ENCODE measurements at places on chromosomes 3 and 15.
A peak's percentile ranks its signal among the peaks of the same experiment; 100 is the strongest.

- no peak for DNase-seq
- no peaks in the 10 kb centered on the region for H3K4me1 ChIP-seq
- H3K27me3 ChIP-seq = no peaks in the 10 kb centered on the region
- H3K36me3 ChIP-seq = no peaks in the 10 kb centered on the region
Measured at GRCh38 chr3:177960722-177961121, 575.5 kb upstream of the KCNMB2 start.

DNA sequence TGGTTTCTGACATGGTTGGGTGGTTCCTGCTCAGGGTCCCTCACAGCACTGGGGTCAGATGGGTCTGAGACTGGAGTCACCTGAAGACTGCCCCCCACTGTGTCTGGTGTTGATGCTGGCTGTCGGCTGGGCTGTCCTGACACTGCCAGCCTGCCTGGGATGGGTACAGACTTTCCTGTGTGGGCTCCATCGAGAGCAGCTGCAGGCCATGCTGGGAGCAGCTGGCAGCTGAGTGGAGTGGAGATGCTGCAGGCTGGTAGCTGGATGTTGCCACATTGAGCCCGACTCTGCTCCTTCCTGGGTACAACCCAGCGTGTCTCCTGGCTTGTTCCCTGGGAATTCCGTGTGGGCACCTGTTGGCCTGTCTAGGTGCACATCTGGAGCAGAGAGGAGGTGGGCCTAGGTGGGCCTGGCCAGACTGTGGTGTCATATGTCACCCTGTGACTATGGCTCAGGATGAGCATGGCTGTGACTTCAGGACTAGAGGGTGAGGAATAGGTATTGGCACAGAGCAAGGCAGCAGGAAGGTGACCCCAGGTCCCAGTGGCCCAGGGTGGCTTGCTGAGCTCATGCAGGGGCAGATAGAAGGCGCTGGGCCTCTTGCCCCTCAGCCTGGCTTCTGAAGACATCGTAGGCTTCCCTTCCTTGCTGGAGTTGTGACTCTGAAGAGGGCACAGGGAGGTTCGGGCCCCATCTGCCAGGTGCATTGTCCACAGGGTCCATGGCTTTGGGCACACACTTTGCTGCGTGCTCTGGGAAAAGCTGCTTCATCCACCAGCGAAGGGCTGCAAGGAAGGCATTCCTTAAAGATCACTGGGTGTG is 40.0 kb upstream of the PRR23E start:
- H3K27ac ChIP-seq = no peak overlapping the region
- no peaks in the 10 kb centered on the region for H3K27me3 ChIP-seq
- DNase-seq = no peak

DNA sequence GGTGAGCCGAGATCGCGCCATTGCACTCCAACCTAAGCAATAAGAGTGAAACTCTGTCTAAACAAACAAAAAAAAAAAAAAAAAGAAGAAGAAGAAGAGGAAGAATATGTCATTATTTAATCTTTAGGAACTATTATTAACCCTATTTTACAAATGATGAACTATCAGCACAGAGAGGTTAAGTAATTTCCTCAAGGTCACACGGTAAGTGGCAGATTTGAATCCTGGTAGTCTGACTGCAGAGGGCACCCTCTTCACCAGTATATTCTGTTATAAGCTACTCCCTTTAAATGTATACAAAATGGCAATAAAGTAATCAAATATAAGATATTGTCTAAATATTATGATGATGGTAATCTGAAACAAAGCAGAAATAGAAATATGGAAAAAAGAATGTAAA is 77.4 kb upstream of the HERC1 start:
- H3K4me3 ChIP-seq = no peak overlapping the region
- H3K27ac ChIP-seq = peak overlapping the region; percentile 4
- H3K4me1 ChIP-seq = peaks cover 32% of the 10 kb centered on the region
- H3K36me3 ChIP-seq = peaks cover 5% of the 10 kb centered on the region

- no peak overlapping the region for H3K27ac ChIP-seq
- DNase-seq = no peak
- no peaks in the 10 kb centered on the region for H3K36me3 ChIP-seq
- H3K27me3 ChIP-seq = no peaks in the 10 kb centered on the region
Measured at GRCh38 chr15:81929557-81929956, 116.3 kb downstream of the MEX3B start.

GRCh38 chr15:92385096-92385495 is 8.6 kb upstream of the ST8SIA2 start:
- no peaks in the 10 kb centered on the region for H3K27me3 ChIP-seq
- H3K4me3 ChIP-seq = no peak overlapping the region
- no peak for DNase-seq
- H3K27ac ChIP-seq = no peak overlapping the region
- H3K36me3 ChIP-seq = no peaks in the 10 kb centered on the region

DNA sequence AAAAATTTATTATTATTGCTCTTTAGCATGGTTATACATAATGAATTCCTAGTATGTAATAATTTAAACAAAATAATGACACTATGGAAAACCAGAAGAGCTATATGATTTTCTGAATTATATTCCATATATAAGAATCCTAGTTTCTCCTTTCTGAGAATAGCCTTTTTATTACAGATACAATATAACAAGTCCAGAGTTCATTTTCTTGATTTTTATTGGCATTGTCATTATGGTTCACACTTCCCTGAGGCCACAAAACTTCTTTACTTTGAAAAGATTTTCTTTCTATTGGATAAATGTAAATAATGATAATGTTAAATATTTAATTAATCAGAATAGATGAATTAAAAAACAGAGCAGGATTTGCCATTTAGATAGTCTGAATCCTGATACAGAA is 362.3 kb upstream of the BCHE start:
- no peaks in the 10 kb centered on the region for H3K27me3 ChIP-seq
- no peaks in the 10 kb centered on the region for H3K36me3 ChIP-seq
- H3K4me3 ChIP-seq = no peak overlapping the region
- no peak overlapping the region for H3K27ac ChIP-seq

DNA sequence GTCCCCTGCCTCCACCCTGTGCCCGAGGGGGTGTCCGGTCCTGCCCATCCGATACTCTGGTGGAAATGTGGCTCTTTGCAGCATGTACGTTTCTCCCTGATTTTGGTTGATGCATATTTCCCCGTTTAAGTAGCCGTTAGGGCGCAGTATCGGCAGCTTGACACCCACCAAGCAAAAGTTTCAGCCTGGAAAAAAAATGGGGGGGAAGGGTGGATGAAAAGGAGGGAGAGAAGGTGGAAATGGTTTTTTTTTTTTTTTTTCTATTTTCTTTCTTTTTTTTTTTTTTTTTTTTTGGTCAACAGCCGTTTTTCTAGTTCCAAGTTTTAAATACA is 1.3 kb downstream of the RAP2B start:
- no peaks in the 10 kb centered on the region for H3K27me3 ChIP-seq
- H3K36me3 ChIP-seq = no peaks in the 10 kb centered on the region
- H3K4me3 ChIP-seq = peak overlapping the region; percentile 49
- peak; percentile 10 for DNase-seq
- H3K4me1 ChIP-seq = peaks cover 23% of the 10 kb centered on the region

DNA sequence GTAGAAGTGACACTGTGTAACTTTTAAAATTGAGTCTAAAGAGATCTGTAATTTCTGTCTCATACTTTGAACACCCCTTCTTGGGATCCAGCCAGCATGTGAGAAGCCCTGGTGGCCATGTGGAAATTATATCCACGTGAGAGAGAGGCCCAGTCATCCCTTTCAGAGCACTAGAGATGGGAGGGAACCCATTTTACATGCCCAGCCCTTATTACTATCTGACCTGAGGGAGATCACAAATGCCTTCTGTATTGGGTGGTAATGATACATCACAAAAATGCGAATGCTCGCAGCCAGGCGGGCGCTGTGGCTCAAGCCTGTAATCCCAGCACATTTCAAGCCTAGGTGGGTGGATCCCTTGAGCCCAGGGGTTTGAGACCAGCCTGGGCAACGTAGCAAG is 27.3 kb upstream of the TRAK1 start:
- no peaks in the 10 kb centered on the region for H3K36me3 ChIP-seq
- DNase-seq = no peak
- peak overlapping the region; percentile 94 for H3K27ac ChIP-seq
- no peak overlapping the region for H3K4me3 ChIP-seq
- no peaks in the 10 kb centered on the region for H3K27me3 ChIP-seq

DNA sequence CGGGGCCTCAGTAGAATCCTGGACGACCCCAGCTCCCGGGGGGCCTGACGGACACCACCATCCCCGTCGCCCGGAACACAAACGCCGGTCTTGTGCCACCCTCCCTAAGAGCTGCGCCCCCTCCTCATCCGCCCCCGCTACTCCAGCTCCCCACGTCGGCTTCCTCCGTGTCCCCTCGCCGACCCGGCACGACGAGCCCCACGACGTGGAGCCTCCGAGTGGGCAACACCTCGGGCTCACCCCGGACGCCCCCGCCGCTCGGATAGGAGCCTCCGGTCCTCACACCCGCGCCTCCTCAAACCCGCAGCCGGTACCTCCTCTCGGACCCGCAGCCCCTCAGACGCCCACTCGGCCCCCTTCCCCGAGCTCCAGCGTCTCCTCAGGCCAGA is 525 bp downstream of the NPTN start:
- peak overlapping the region; percentile 95 for H3K4me3 ChIP-seq
- H3K27ac ChIP-seq = peak overlapping the region; percentile 95
- H3K27me3 ChIP-seq = no peaks in the 10 kb centered on the region
- no peak for DNase-seq
- H3K36me3 ChIP-seq = no peaks in the 10 kb centered on the region

DNA sequence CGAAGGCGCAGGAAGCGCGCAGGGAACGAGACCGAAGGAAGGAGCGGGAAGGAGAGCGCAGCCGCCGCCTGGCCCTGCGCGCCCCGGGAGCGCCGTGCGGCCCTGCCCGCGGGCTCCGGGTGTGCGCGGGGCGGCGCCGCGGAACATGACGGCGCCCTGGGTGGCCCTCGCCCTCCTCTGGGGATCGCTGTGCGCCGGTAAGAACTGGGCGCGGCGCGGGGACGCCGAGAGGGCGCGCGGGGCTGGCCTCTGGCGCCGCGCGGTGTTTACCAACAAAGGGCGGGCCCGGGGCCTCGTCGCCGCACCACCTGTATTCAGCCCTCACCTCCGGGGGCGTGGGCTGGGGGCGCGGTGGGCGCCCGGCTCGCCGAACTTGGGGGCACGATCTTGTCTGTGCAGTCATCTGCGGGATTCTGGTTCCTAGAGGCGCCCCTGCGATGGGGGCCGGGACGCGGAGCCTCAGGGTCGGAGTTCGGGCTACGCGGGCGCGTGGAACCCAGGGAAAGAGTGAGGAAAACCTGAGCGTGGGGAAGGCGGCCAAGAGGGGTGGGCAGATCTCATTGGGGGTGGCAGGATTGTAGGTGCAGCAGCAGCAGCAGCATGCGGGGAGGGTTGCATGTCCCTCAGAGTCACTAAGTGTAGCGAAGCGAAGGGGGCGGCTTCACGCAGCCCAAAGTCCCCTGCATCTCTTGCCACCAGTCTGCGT is 641 bp downstream of the ACVR2B start:
- DNase-seq = peak; percentile 44
- H3K4me3 ChIP-seq = peak overlapping the region; percentile 72
- H3K27me3 ChIP-seq = no peaks in the 10 kb centered on the region
- H3K27ac ChIP-seq = peak overlapping the region; percentile 87

DNA sequence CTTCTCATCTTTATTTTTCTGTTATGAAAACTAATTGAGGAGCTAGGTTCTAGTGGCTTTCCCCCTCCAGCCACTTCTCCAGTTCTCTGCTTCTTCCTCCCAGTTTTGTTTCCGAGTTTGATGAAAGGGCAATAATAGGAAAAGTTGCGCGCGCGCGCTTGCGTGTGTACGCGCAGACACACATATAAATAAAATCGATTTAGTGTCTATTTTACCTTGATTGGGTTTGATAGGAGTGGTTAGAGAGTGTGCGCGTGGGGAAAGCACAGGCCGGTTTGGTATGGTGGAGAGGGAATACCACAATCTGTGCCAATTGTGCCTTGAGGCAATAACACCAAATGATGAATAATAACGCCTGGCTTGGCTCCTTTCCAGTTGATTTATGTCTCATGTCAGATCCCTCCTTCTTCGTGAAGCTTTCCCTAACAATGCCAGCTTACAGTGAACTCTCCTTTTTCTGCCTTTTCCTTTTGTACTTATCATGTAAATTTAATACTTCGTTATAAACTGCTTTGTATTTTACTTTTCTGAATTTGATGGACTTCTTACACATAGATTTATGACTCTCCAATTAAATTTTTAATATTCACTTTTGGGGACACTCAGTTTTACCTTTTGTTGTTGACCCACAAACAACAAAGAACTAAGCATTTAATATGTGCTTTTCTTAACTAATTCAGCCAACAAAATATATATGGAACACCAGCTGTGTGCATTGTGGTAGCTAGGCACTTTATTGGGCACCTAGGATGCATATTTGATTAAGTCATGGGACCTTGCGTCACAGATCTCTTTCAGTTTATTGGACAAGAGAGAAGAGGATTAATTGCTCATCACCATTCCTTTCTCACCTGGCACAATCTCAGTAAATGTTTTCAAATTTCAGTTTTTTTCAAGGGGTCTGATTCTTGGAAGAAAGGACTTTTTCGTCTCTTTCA is 1.7 kb downstream of the TIPARP start:
- H3K4me1 ChIP-seq = peaks cover 38% of the 10 kb centered on the region
- H3K27me3 ChIP-seq = no peaks in the 10 kb centered on the region
- peak; percentile 15 for DNase-seq
- H3K27ac ChIP-seq = peak overlapping the region; percentile 97
- peak overlapping the region; percentile 55 for H3K4me3 ChIP-seq
- H3K36me3 ChIP-seq = peaks cover 8% of the 10 kb centered on the region

GRCh38 chr3:64677961-64678716 is 9.7 kb downstream of the ADAMTS9 start:
- H3K4me1 ChIP-seq = peaks cover 15% of the 10 kb centered on the region
- DNase-seq = no peak
- H3K27ac ChIP-seq = no peak overlapping the region
- H3K36me3 ChIP-seq = no peaks in the 10 kb centered on the region

DNA sequence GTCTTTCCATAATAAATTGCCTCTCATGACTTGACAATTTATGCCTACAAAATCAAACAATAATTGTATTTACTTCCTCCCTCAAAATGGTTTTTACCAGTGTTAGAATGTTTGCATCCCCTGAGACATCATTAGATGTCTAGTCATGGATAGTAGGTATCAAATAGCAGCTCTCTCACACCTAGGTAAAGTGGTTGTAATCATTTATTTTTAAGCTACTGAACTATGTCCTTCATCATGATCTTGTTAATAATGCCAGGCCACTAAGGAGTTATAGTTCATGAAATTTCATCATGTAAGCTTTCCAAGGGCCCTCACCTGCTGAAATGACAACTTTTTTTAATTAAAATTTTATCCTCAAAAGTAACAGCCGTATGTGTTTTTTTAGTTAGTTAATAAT is 134.1 kb downstream of the ARPP21 start:
- H3K36me3 ChIP-seq = no peaks in the 10 kb centered on the region
- no peak for DNase-seq
- no peak overlapping the region for H3K27ac ChIP-seq
- H3K27me3 ChIP-seq = no peaks in the 10 kb centered on the region
- H3K4me1 ChIP-seq = no peaks in the 10 kb centered on the region

GRCh38 chr3:53035825-53036619 is 9.9 kb downstream of the SFMBT1 start:
- no peak overlapping the region for H3K4me3 ChIP-seq
- no peaks in the 10 kb centered on the region for H3K36me3 ChIP-seq
- H3K4me1 ChIP-seq = peaks cover 19% of the 10 kb centered on the region
